ENCODE measurements at places on chromosomes 16 and 17.
A peak's percentile ranks its signal among the peaks of the same experiment; 100 is the strongest.

- DNase-seq = no peak
Observed at GRCh38 chr17:76262732-76263344, 2.3 kb upstream of the UBALD2 start.

- no peak for DNase-seq
Observed at GRCh38 chr17:80270836-80271235, 10.2 kb downstream of the RNF213 start.

DNA sequence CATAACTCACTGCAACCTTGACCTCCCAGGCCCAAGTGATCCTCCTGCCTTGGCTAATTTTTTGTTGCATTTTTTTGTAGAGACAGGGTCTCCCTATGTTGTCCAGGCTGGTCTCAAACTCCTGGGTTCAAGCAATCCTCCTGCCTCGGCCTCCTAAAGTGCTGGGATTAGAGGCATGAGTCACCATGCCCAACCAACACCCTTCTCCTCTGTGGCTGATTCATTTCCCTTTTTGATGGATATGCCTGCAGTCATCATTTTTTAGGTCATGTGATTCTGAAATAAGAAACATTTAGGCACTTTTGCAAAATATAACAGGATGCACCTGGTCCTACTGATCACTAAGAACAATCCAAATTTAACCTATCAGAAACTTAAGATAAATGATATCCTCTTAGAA is 44.0 kb upstream of the YPEL2 start:
- DNase-seq = no peak

DNA sequence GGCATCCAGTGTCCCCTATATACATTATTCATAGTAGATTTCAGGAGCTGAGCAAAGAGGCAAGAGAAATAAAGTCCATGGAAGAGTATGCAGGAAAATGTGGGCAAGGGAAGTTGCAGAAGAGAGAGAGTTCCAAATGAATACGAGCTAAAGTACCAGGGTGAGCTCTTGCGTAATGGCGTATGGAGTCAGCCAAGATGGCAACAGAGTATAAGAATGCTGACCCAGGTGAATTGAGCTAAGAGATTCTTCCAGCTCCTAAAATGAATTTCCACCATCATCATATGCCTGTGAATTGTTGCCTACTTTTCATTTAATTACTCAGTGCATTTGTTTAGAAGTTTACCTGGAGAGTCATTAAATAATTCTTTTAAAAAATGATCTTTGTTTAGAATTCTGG is 153.2 kb upstream of the CNTNAP4 start:
- DNase-seq = no peak

GRCh38 chr16:8964462-8964861 is 756 bp upstream of the USP7 start:
- no peak for DNase-seq

GRCh38 chr16:81831722-81832126 is 52.6 kb downstream of the PLCG2 start:
- no peak for DNase-seq

DNA sequence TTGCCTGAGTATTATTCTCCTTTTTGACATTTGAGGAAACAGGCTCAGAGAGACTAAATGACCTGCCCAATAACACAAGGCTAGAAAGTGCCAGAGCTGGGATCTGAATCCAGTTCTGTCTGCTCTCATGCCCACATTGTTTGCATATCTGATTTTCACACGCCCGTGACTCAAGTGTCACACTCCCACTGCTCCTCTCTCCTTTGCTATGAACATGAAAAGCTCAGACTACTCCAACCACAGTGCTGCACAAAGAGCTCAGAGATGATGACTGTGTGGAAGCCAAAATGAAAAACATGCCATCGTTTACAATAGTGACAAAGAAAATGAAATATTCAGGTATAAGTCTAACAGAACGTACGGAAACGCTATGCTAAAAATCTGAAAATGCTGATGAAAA is 107.9 kb downstream of the SMG6 start:
- no peak for DNase-seq

GRCh38 chr17:81422776-81423697 is 27.8 kb downstream of the BAHCC1 start:
- peak; percentile 85 for DNase-seq

DNA sequence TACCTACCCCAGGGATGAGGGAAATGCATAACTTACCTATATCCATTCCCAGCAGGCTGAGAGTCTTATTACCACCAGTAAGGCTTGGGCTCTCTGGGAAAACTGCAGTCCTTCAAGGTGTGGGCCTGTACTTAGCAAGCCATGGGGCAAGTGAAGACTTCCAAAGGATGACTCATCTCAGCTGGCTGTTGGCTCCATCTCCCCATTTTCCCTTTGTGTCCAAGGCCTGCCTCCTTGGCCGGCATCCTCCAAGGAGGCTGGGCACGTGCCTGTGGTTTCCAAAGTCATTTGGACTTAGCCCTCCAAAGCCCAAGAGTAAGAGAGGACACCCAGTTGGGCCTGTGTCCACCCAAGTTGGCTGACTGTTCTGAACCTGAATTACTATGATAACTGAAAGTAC is 89.8 kb downstream of the TMEM100 start:
- DNase-seq = no peak

GRCh38 chr17:13395346-13395745 is 206.4 kb downstream of the HS3ST3A1 start:
- DNase-seq = no peak

DNA sequence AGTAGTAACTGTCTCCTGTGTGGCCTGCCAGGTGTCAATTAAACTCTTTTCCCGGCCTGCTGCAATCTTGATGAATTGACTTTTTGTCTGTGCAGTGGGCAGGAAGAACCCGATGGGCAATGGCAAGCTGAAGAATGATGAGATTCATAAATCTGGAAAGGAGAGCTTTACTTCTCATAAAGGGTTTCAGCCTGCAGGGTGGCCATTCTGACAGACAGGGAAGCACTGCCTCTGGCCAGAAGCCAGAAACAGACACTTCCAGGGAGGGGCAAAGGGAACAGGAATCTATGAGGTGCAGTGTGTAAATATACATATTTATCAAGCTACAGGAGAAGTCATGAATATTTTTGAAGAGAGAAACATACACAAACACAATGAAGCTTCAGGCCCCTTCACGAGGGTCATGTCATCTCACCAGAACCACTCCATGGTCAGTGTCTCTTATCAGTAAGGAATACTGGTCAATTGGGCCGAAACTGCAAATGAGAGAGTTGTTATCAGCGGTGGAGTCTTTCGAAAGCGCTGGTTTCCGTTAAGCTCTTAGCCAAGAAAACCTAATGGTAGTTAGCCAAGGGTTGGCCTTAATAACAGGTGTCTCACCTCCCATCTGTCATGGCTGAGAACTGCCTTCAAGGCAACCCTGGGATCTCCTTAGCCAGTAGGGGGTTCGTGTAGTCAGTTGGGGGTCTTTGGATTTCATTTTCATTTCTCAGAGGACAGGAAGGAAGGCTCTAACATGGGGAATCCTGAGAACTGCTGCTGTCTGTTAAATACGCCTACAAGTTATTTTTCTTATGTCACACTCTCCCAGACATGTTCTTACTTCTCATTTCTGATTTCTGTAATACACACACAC is 1.2 kb upstream of the NARF start:
- no peak for DNase-seq

- no peak for DNase-seq
Observed at GRCh38 chr17:12789075-12789480, 220 bp upstream of the ARHGAP44 start.

DNA sequence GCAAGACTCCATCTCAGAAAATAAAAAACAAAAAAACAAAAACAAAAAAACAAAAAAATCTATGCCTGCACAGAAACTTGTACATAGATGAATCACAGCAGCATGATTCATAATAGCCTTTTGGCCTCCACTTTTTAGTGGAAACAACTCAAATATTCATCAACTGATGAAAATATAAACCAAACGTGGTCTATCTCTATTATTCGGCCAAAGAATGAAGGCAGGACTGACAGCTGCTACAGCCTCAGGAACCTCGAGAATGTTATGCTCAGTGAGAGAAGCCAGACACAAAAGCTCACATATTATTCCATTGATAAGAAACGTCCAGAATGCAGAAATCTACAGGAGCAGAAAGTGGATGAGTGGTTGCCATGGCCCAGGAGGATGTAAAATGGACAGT is 19.8 kb downstream of the PPL start:
- peak; percentile 25 for DNase-seq

- no peak for DNase-seq
Observed at GRCh38 chr16:50393416-50393815, 24.6 kb upstream of the BRD7 start.

DNA sequence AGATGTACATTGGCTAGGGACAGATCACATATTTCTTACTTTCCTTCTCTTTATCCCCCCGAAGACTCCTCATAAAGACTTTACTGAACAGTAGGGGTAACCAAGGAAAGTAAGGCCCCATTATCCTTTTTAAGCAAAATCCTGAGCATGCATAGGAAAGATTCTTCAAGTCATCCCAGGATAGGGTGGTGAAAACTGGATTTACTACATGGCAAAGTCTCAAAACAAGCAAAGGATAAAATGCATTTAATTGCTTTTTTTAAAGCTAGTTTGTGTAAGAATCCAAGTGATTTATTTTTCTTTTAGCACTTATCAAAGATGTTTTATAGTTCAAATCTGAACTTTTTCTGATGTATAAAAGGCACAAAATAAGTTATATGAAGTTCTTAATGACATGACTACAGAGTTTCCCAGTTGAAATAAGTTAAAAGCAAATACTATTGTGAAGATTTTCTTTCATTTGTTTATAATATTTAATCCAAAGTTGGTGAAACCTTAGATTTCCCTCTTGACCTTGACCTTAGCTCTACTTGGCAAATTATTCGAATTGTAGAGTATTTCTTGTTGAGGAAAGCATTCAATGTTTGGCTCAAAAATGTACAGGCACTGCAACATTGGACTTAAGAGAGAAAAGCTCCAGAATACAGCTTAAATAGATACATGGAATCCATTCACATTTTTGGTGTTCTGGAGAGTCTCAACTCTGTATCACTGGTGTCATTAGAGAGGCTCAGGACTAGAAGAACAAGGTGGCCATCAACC is 104.3 kb downstream of the ABCA8 start:
- DNase-seq = no peak

GRCh38 chr17:2711608-2712299 is at the start of gene CLUH:
TSS of gene CLUH (minus strand) at chr17:2711764. CDS start at chr17:2711661, 103 bp downstream.
- DNase-seq = peak; percentile 83

- no peak for DNase-seq
Observed at GRCh38 chr17:32835291-32835761, 41.6 kb downstream of the MYO1D start.

- no peak for DNase-seq
Observed at GRCh38 chr17:9038380-9038779, 17.1 kb downstream of the NTN1 start.

DNA sequence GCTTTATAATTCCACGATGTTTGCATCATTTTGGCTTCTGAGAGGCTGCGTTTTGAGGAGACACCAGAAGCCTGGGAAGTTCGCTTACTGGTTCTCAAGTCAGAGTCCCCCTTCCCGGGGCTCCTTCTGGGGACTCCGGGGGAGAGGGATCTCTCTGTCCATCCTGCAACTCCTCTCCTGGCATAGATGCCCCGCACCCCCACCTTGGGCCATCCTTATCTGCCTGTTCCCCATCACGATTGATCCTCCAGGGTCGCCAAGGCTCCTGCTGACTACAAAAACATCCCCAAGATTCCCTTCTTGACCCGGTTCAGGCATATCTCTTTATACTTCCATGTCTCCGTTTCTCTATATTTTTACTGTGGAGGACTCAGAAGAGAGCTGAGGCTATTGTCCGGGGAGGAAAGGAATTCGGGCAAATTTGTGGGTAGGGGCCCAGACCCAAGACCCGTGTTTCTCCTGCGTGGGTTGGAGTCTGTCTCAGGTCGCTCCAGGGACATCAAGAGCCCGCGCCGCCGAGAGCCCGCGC is 18.4 kb upstream of the HOXB13 start:
- DNase-seq = no peak

DNA sequence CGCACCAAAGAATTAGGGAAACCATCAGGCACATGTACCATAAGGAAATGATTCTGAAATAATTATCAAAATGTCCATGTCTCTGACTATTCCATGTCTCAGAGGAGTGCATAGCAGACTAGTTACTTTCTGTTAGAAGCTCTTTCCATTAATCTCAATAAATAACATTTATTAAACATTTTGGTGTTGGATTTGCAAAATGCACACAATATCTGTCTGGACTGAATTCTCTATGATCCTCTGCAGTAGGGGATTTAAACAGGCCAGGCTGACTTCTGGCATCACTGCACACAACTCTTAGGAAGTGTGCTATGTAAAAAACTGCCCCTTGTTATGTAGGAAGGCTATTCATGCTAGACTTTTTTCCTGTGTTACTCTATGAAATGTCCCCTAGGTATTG is 283.3 kb upstream of the CDH5 start:
- no peak for DNase-seq

GRCh38 chr16:22425036-22425801 is 50.8 kb upstream of the CDR2 start:
- DNase-seq = no peak

DNA sequence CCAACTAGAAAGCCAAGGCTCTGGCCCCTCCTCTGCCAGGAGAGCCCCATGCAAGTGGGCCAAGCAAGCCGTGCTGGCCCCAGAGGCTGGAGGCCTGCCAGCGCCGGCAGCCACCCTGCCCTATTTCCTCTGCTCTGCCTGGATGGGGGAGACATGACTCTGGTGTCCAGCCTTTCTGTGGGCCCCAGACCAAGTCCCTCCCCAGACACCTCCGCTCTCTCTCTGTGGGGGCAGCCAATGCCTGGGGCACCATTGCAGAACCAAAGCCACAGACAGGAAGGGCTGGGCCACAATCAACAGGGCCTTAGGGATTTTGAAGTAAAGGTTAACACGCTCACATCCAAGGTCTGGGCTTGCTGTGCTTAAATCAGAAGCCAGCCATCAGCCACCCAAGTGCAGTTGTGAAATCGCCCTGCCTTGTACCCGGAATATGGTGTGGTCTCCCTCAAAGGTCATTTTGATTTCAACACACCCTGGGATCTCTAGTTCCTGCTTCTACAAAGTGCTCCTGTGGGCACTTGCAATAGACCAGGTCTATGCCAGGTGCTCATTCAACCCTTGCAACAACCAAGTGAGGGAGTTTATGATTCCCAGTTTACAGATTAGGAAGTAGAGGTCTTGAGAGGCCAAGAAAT is 63.5 kb upstream of the TEX2 start:
- DNase-seq = no peak

- no peak for DNase-seq
Observed at GRCh38 chr17:65511316-65511715, 50.1 kb downstream of the AXIN2 start.

DNA sequence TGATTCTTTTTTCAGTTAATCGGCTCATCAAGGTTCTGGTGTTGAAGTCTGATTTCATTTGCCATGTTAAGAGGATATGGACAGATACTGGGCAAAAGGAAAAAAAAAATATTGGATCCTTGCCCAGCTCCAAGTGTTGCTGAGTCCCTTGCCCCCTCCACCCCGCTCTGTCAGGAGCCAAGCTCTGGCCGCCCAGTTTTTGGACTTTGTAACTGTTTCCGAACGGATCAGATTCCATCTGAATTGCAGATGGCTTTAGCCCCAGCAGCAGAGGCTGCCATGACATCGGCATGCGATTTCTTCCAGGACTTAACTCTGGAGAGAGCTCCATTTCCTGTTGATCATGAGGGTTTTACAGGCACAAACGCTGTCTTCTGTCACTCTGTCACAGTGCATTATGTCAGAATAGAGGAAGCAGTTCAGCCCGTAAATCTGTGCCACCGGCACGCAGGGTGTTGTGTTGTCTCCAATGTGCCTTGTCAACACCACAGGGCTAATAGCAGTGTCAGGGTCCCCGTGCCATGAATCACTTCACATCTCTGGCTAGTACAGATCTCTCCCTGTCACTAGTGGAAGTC is 615.6 kb downstream of the MAF start:
- DNase-seq = no peak
